ENCODE measurements at places on chromosomes 5 and 9.

DNA sequence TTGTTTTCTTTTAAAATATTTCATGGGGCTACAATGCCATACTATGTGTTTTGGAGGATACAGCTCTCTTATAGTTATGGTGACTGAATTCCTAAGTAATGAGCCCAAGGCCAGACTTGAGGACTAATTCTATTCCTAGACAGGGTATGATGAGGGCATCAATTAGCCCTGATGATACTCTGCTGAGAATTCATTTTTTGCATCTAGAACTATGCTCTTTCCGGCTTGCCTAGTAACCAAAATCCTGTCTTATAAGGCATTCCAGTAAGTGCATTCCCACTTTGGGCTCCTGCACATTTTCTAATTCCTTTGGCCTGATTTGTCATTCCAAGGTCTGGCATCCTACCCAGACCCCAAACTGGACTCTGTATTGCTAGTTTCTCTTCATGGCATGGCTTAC, 62.4 kb downstream of the MAT2B start:
- DNase-seq = no peak

- no peak for DNase-seq
Measured at GRCh38 chr9:13948037-13948436, 365.9 kb downstream of the NFIB start.

DNA sequence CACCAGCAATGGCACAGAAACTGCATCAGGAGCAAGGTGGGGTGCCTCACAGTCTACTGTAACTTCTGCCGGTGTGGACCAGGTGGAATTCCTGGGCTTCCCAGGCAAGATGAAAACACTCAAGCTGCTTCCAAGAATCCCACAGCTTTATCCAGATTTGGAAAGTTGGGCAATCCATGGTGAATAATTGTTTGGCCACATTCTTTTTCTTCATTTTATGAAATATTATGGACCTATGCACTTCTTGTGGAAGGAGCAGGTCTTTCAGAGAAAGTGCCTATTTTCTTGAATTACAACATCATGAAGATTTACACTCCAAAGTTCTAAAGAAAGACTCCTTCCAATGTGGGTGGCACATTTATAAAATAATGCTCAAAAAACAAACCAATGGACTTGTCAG, 503.6 kb downstream of the SEMA5A start:
- DNase-seq = no peak

DNA sequence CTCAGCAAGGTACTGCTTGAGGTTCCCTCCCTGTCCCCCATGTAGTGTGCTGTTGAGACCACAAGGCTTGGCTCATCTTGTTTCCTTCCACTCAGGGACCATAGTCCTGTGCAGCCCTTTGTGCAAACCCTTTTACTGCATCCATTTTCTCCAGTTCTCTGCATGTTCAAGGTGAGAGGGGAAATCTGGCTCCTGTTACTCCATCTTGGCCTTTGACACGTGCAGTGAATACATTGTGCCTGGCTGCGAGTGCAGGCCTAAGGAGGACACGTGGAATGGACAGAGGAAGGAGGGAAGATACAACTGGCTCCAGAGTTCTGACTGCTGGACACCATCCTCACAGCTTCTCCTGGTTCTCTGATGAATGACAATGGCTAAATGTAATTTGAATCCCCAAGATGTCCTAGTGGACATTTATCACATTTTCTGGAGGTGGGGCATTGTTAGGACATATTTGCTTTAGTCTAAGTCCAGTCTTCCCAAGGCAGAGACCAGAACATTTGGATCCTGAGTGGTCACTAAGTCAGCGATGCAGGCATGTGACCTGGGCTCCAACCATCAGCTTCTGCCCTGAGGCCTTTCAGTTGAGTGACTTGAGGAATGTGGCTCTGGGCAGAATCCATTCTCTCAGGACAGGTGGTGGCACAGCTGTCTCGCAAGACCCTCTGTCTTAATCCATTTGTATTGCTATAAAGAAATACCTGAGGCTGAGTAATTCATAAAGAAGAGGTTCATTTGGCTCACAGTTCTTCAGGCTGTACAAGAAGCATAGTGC, 189.0 kb upstream of the DAP start:
- no peak for DNase-seq

GRCh38 chr5:146683861-146684260, 167.9 kb upstream of the GPR151 start:
- no peak for DNase-seq
